ENCODE measurements at places on chromosomes 2 and 18.

GRCh38 chr2:157761520-157761919 lies 114.6 kb downstream of the ACVR1 start:
- no peak for DNase-seq

DNA sequence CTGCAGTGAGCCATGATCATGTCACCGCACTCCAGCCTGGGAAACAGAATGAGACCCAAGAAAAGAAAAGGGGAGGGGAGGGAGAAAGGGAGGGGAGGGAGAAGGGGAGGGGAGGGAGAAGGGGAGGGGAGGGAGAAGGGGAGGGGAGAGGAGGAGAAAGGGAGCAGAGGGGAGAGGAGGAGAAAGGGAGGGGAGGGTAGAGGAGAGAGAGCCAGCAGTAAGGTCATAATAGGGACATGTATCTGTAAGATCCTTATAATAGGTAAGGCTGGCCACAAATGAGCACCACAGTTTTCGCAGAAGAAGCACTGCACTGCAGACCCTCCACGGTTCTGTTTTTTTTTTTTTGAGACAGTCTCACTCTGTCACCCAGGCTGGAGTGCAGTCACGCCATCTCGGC lies 62.6 kb downstream of the STPG4 start:
- no peak for DNase-seq

GRCh38 chr2:9225806-9226205 lies 19.2 kb downstream of the ASAP2 start:
- DNase-seq, result no peak

DNA sequence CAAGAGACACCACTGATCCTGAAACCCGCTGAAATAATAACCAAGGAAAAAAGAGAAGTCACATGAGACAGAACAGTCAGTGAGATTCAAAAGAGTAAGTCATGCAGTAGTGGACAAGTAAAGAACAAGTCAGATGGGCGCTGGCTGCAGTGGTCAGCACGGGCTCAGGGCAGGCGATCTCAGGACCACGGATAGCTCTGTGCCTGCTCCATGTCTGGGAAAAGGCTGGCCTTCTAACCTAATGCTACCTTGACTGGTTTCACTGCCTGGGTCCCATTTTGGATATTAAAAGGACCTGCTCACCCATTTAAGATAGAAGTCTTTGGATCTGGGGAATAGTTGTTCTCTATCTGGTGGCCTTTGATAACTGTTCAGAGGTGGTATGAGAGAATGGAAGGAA lies 61.7 kb upstream of the LCLAT1 start:
- DNase-seq, result no peak

DNA sequence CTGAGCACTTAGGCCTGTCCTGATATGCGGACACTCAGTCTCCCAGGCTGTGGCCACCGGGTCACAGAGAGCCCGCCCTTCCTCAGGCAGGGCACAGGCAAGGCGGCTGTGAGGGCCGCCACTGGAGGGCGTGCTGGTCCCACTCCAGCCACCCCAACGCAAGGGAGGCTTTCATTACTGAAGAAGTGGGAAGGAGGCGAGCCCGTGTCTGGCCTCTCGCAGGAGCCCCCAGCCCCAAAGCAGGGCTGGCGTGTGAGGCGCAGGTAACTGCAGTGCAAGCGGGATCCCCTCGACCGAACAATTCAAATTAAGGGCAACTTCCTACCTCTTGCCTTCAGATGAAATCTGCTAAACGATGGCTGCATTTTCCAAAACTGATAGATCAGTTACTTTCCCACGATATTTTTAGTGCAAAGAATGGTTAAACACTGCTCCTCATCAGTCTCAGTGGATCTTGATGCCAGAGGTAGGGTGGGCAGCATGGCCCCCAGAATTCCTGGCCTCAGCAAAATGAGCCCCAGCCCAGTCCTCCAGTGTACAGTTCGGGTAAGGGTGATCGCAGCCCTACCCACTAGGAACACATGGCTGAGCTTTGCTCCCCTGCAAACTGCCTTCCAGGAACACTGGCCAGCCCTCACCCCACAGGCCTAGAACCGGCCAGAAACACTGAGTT lies 97.2 kb downstream of the SEPTIN10 start:
- no peak for DNase-seq

- no peak for DNase-seq
Observed at GRCh38 chr2:109279243-109279860, 150.3 kb downstream of the SH3RF3 start.

GRCh38 chr18:8946066-8946838 lies 156.2 kb upstream of the NDUFV2 start:
- no peak for DNase-seq

- DNase-seq, result no peak
Observed at GRCh38 chr18:3526421-3527354, 76.7 kb downstream of the TGIF1 start.

GRCh38 chr2:161117506-161117905 lies 42.7 kb upstream of the TANK start:
- DNase-seq, result no peak

DNA sequence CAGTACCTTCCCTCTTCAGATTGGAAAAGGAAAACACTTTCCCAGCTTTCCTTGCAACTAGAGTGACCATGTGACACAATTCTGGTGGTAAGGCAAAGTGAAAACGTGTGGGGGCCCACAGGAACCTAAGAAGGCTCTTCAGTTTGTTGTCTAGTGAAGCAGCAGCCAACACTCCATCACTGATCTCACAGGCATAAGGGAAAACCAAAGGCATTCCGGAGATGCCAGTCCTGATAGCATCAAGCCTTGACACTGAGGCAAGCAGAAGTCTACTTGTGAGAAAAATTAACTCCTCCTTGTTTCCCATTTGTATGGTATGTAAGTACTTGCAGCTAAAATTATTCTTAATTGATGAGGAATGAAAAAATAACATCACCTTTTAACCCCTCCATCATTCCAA lies 88.3 kb downstream of the ETAA1 start:
- DNase-seq, result no peak

- no peak for DNase-seq
Observed at GRCh38 chr2:168892327-168892726, 2.1 kb upstream of the SPC25 start.

- DNase-seq, result no peak
Observed at GRCh38 chr2:54524226-54524991, 68.3 kb downstream of the SPTBN1 start.

DNA sequence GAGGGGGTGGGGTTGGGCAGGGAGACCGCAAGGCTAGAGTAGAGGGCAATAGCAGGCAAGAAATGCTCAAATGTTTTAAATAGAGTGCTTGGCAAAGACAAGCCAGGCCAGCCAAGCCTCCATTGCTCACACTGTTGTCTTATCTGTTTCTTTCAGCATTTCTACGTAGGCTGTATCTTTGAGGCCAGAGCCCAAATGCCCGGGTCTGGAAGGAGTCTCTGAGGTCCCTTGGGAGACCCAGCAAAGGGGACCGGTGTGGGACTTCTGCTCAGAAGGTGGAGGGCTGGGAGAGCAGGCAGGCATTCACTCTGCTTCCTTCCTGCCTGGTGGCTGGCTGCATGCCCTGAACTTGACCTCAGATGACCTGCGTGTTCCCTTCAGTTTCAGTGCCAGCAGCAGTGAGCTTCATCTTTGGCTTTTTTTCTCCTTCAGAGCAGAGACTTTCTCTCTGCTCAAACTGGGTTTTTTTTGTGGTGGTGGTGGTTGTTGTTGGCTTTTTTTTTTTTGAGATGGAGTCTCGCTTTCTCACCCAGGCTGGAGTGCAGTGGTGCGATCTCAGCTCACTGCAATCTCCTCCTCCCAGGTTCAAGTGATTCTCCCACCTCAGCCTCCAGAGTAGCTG lies 13.7 kb upstream of the TET3 start:
- no peak for DNase-seq
